Choroid plexus epithelial cell (primary cell): ENCODE measurements at places on chromosomes 2 and 18.

DNA sequence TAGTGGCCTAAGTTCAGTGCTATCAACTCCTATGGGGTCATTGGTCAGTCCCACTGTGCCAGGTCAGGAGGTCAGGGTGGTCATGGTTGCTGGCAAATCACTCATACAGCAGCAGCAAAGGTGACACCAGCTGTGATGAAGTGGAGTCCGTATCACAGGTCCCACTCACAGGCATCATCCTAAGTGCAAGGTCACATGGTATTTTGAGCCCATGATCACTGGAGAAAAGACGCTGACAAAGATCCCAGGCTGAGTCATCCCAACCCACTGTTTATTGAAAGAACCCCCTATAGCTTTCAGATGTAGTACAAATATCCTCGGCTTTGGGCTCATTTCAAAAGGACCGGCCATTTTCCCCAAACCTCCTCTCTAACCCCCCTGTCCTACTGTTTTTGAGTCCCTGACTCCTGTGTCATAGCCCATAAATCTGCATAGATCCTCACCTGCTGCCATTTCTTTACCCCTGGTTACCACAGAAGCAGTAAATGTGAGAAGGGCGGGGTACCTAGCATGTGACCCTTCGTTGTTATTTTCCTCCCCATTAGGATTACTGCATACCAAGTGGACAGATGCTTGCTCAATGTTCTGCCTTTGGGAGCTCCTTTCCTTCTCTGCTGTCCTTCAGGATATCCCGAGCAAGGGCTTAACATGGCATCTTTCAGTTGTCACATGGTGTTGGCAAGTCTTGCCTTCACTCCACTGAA, 107.7 kb downstream of the COL6A3 start:
- DNase-seq: peak; percentile 93

DNA sequence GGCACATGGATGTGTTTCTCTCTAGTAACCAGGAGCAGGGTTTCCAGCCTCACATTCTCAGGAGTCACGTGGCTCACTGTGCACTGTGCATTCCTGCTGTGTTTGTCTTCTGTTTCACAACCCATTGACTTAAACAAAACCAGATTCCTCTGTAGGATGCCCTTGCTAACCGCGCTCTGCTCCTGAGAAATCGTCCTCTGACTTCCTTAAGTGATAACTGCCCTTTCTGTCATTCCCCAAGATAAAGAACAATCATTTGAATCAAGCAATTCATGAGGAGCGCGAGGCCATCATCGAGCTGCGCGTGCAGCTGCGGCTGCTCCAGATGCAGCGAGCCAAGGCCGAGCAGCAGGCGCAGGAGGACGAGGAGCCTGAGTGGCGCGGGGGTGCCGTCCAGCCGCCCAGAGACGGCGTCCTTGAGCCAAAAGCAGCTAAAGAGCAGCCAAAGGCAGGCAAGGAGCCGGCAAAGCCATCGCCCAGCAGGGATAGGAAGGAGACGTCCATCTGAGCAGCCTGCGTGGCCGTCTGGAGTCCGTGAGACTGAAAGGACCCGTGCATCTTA, 60.2 kb downstream of the RALBP1 start:
- peak; percentile 98 for DNase-seq

DNA sequence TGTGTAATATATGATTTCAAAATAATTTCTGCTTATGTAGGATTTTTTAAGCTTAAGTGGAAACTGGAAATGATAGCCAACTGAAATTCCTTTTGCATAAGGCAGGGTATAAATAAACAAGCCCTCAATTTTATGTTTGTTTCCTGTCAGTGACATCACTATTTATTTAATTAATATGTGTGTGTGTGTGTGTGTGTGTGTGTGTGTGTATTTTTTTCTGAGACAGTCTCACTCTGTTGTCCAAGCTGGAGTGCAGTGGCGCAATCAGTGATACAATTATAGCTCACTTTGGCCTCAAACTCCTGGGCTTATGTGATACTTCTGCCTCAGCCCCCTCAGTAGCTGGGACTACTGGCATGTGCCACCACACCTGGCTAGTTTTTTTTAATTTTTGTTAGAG, 29.3 kb upstream of the CYP20A1 start:
- DNase-seq: peak; percentile 28

DNA sequence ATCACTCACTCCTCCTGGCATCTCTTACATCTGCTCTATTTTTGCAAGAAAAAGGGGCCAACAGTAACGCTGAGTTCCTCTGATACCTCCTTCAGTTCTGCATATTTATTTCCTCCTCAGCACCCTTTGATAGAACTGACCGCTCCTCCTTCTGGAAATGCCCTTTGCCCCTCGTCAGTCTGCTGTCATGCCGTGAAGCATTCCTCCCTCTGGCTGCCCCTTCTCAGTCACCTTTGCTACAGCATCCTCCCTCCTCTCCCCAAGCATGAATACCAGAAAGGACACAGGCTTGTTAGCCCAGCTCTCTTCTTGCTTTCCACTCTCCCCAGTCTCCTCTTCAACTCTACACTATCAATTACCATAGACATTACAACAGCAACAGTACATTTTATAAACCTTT, 135.4 kb downstream of the NBAS start:
- no peak for DNase-seq

DNA sequence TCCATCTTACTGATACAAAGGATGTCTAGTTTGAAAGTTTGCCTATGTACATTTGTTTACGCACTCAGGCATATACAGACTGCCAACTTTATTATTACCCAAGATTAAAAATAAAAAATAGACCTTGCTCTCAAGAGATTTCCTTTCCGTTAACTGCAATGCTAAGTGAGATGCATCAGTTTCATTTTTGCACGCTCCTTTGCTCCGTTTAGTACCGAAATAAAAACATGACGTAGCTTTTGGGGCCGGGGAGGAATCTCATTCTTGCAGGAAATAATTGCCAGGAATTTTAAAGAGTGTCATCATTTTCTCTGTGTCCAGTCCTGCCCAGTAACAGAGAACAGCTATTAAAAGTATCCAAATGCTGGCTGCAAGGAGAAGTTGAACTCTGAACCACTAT, 169.5 kb downstream of the SLC8A1 start:
- no peak for DNase-seq
